ENCODE measurements at places on chromosomes 2 and 18.

GRCh38 chr2:223932816-223933800 lies 12.0 kb downstream of the WDFY1 start:
- no peak for DNase-seq

GRCh38 chr2:88230911-88231310 lies 60.8 kb downstream of the THNSL2 start:
- no peak for DNase-seq

- no peak for DNase-seq
Observed at GRCh38 chr2:230961091-230961491, 34.8 kb upstream of the SPATA3 start.

- no peak for DNase-seq
Observed at GRCh38 chr2:167450364-167450763, 562.1 kb downstream of the XIRP2 start.

DNA sequence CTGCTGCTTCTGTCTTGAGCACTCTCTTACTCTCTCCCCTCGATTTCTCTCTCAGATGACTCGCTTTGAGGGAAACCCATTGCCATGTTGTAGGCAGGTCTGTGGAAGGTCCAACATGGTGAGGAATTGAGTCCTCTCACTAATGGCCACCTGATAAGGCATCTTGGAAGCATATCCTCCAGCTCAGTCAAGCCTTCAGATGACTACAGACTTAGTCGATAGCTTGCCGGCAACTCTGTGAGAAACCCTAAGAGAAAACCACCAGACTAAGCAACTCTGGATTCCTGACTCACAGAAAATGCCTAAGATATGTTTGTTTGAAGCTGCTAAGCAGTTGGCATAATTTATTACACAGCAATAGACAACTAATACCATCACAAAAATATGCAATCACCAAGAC lies 51.2 kb downstream of the WDR75 start:
- no peak for DNase-seq

DNA sequence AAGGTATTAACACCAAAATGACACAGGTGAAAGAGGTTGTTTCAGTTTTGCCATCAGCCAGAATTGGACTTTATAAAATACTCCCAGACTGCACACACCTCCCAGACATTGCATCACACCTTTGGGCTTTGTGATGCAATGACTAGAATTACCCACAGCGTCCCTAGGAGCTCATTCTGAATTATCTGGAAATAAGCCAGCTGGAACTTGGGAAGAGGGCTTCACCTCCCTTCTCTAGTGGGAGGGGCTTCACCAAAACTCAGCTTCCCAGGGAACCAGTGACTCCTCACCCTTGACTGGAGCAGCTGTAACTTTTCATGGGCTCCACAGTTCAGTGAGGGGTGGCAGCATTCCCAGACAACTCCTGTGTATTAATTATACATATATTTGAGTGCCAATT lies 83.1 kb upstream of the BZW1 start:
- DNase-seq = no peak

DNA sequence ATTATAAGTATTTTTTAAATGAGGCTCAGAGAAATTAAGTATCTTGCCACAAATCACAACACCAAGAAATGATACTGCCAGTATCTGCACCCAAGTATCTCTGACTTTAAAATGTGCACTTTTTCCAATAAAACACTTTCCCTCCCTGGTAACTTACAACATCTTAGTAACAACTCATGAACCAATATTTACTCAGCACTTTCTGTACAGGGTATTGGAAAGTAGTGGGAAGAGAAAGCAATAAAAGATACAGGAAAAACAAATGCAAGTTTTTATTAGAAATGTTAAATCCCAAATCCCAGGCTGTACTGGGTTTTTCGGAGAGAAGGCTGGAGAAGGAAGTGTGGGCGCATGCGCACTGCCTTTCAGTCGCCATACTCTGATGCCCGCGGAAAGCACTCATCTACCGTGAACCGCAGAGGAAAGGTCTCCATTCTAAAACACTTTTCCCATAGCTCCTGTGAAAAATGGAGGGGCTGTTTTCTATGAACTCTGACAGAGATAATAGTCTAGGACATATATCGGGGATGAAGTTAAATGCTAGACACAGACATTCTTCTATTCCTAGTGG lies 52.1 kb downstream of the L3MBTL4 start:
- no peak for DNase-seq

GRCh38 chr2:112161431-112162145 lies 23.4 kb downstream of the FBLN7 start:
- no peak for DNase-seq

DNA sequence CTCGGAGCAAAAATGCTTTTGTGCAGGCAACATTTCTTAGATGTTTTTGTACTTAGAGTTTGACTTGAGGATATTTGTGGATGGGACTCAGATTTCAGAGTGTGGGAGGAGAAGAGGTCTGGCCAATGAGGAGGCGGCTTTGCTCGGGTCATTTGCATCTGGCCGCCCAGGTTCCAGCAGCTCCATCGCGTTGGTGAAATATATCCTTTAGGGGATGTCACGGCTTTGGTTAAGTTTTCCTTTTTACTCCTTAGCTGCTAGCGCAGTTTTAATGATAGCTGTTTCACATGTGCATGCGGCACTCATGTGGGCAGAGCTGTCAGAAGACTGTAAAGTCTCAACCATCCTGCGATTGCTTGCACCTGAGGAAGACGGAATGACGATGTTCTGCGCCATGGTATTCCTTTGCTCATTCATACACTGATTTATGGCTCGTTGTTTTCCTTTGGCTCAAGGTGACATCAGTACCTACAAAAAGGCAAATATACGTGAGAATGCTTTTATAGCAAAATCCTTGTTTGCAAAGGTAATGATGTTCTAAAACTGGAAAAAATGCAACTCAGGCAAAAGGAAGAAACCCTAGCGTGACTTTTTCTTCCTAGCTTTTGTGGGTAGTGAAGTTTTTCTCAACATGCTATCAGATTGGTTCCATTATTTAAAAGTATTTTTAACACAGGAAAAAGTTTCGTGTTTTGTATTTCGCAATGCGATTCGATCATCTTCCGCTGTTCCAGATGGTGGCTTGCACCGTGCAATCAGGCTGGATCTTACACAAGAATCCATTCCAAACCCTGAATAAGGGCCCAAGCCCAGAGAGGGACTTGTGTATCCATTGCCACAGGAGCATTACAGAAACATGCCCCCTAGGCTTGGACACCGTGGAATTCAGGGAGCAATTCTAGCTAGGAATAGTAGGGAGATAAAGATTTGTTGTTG lies 70.5 kb upstream of the ZNF516 start:
- DNase-seq = peak; percentile 70

DNA sequence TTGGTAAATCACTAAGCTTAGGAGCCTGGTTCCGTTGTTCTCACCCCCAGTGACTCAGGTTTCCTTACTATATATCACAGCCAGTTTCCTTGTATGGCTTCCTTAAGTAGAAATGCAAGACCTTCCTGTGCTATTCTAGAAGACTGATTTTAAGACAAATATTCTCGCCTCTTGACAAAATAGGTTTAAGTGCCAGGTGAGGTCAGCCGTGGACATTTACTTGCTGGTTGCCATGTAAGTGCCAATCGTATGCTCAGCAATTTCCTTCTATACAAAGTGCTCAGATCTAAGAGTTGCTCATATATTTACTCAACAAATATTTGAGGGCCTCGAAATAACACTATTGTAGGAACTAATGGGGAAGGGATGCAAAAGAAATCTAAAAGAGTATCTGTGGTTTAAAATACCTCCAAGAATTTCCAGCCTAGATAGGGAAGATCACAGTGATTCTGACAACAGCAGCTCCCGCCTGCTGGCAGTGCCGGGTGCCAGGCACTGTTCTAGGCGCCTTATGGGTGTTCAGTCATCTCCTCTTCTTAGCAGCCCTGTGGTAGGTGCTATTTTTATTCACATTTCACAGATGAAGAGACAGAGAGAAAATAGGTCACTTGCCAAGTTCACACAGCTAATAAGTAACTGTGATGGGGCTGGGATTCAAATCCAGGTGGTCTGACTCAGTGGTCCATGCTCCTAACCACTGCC lies 95.3 kb upstream of the B3GNT7 start:
- no peak for DNase-seq

GRCh38 chr2:239389414-239390329 lies 11.1 kb downstream of the HDAC4 start:
- peak; percentile 19 for DNase-seq

DNA sequence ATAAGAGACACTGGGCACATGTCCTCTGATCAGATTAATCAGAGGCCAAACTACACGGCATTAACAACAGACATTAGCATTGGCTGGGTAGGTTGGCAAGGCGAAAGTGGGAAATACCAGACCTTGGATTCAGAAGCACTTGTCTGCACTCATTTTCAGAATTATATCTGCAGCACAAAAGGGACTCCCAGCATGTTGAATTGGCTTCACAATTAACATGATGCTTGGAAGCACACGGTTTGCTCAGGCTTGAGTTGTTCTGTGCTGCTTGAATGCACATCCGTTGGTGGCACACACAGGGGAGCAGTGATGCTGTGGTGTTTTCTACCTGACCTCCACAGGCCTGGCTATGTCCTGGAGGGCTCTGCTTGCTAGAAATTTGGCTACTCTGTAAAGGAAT lies 83.9 kb downstream of the ACTR3 start:
- no peak for DNase-seq

- DNase-seq = no peak
Observed at GRCh38 chr2:202335791-202336467, 40.2 kb upstream of the BMPR2 start.

DNA sequence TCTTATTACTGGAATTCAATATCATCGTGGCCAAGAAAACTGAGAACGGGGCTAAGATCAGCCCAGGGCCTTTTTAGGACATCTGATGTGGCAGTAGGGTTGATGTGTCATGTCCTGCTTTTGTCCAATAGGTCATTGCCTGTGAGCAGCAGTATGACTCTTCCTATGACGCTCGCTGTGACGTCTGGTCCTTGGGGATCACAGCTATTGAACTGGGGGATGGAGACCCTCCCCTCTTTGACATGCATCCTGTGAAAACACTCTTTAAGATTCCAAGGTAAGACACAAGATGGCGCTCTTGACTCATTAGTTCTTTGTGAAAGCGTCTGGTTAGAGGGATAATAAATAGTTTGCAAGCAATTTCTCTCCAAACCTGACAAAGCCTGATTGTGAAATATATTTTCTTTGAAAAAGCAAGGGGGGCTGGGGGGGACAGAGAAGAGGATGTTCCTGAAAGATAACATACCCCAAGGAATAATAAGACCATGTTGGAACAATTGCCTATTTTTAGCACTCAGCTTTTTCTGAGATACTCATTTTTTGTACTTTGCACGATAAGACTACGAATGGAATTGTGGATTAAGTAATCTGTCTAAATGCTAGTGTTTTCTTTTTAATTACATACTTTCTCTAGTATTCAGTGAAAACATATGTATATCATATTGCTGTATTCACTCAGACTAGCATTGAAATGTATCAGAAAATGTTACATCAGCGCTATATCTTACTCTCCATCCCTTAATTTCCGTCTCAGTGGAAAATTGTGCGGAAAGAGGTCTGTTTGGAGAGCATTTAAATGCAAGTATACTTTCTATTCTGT lies 58.1 kb downstream of the MYO3B start:
- DNase-seq = no peak

DNA sequence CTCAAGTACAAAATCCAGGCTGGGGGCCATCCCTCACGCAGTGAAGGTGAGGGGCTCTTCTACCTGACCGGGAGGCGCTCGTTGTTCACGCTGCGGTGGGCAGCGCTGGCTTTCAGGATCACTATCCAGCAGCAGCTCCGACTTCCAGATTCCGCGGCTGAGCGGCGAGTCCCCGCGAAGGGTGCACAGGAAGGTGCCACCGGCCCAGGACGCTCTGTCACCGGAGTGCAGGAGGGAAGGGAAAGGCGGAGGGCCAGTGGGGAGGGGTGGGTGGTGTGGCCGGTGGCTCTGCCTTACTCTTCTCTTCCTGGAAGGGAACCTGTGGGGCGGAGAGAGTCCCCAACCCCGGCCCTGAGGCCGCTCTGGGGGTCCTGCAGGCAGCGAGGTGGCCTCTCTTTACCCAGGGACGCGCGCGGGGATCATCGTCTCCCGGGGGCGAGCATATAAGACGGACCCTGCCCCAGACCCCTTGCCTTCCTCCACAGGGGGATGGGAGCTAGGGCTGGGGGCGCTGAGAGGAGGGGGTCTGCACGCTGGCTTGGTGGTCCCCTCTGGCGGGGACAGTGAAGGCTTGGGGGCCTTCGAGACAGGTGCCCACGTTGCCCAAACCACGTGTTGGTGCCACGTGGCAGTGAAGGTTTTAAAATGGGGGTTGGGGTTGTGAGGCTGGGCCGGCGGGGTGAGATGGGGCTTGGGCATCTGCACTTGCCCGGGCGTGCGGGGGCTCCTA lies 26.9 kb upstream of the HS6ST1 start:
- no peak for DNase-seq

GRCh38 chr2:159505196-159505595 lies 111.2 kb downstream of the BAZ2B start:
- DNase-seq = no peak

DNA sequence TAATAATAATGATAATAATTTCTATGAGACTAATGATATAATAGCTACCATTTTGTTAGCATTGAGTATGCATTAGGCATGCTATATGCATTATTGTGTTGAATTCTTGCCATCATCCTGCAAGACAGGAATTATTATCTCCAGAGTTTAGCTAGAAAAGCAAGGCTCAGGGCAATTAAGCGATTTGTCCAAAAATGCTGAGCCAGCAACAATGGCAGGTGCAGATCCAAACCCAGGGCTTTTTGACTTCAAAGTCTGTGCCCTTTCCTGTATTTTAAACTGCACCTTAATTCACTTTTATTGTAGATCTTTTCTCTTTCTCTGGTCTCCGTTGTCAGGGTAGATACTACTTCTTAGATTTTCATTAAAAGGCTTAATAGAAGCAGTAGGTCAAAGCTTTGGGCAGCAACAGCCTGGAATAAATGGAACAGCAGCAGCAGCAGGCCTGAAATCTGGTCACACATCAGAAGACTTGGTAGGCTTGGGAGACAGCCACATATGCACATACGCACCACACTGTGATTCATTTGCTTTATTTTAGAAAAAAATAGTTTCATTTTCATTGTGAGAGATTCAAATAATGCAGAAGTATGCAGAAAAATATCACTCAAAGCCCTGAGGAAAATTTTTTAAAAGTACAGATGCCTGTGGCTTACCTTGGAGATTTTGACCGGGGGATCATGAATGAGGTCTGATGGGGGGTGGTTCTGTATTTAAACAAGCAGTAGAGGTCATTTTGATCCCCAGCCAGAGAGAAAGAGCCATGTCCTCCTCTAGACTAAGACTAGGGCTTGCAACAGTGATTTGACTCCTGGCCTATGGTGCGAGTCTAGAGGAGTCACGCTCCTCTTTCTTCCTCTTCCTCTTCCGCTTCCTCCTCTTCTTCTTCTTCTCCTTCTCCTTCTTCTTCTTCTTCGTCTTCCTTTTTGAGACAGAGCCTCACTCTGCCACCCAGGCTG lies 455.7 kb downstream of the TSN start:
- no peak for DNase-seq

DNA sequence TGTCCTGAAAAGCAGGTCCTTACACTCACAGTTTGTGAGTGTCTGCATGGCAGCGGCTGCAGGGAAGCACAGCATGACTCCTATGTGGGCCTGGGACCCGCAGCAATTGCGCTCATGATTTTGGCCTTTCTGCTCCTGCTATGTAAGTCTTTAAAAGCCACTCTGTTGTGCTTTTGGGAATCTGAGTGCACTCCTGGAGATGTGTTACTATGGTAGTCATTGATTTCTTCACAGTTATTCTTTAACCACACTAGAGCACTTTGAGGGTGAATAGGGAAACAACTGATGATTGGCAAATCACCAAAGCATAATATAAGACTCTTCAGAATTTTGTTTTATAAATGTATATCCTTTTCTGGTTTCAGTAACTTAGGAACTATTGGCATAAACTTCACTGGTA lies 40.9 kb downstream of the DSG2 start:
- DNase-seq = no peak

Measured in right lobe of liver (tissue), 6 donors.